ENCODE measurements at places on chromosomes 6 and 20.

DNA sequence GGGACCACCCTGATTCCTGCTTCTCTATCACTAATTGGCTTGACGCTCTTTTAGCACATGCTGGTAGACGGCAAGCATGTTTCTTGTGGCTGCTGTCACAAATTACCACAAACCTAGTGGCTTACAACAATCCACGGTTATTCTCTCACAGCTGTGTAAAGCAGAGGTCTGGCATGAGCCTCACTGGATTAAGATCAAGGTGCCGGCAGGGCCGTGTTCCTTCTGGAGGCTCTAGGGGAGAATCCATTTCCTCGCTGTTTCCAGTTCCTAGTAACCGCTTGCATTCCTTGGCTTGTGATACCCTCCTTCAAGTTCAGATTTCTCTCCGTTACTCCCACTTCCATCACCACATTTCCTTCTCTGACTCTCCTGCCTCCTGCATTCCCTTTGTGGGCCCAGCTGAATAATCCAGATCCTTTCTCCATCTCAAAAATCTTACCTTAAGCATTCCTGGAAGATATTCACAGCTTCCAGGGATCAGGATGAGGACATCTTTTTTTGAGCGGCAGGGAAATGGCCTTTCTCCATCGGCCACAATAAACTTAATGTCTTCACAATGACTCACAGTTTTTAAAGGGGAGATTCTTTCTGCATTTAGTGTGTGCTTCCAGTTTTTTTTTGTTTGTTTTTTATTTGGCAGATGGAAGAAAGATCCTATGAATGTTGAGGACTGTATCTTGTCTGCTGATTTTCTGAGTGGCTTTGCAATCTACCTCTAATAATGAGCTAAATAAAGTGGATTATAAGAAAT is 39.9 kb downstream of the BMP6 start:
- H3K4me1 ChIP-seq, result peaks cover 5% of the 10 kb centered on the region
- DNase-seq, result no peak
- no peaks in the 10 kb centered on the region for H3K36me3 ChIP-seq
- H3K4me3 ChIP-seq, result no peak overlapping the region
- no peaks in the 10 kb centered on the region for H3K27me3 ChIP-seq

DNA sequence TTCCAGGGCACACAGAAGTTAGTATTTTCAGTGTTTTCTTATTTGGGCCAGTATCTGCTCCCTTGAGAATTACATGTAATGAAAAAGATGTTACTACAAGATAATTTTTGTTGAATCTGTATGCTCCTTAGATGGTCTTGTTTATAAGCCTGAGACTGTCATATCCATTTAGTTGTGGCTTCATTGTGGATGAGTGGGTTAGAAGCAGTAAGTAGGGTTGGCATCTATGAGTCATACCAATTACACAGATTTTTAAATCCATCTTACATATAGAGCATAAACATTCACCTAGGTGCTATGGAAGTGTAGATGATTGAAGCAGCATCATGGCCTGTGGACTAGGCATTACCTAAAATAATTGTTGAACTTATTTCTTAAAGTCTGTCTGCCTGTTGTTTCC is 13.5 kb upstream of the BAG2 start:
- peaks cover 10% of the 10 kb centered on the region for H3K36me3 ChIP-seq
- no peaks in the 10 kb centered on the region for H3K4me1 ChIP-seq
- DNase-seq, result no peak
- no peak overlapping the region for H3K27ac ChIP-seq

GRCh38 chr6:583116-583515 is 73.8 kb downstream of the HUS1B start:
- H3K36me3 ChIP-seq, result no peaks in the 10 kb centered on the region
- H3K27ac ChIP-seq, result no peak overlapping the region
- no peak for DNase-seq
- H3K4me3 ChIP-seq, result no peak overlapping the region
- no peaks in the 10 kb centered on the region for H3K27me3 ChIP-seq
- no peaks in the 10 kb centered on the region for H3K4me1 ChIP-seq

DNA sequence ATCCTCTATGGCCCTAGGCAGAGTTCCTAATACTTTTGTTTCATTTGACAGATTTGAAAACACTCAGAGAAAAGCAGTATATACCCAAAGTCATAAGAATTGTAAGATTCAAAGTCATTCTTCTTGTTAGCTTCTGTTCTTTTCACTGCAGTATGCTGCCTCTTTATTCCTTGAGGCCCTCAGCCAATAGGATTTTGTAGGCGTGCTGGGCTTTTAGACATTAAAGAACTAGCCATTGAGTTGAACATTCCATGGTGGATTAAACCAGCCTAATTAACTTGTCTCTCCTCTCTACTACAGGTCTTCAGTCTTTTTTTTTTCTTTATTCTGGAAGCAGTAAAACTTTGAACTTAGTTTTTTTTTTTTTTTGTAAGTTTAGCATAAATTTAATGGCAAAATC is 186.3 kb downstream of the PLCB4 start:
- H3K4me1 ChIP-seq, result no peaks in the 10 kb centered on the region
- no peak for DNase-seq
- H3K27me3 ChIP-seq, result no peaks in the 10 kb centered on the region
- no peak overlapping the region for H3K4me3 ChIP-seq

GRCh38 chr6:157989541-157990289 is 8.1 kb downstream of the SYNJ2 start:
- peaks cover 20% of the 10 kb centered on the region for H3K4me1 ChIP-seq
- H3K4me3 ChIP-seq, result no peak overlapping the region
- peak; percentile 98 for DNase-seq
- peak overlapping the region; percentile 72 for H3K27ac ChIP-seq
- H3K27me3 ChIP-seq, result no peaks in the 10 kb centered on the region

DNA sequence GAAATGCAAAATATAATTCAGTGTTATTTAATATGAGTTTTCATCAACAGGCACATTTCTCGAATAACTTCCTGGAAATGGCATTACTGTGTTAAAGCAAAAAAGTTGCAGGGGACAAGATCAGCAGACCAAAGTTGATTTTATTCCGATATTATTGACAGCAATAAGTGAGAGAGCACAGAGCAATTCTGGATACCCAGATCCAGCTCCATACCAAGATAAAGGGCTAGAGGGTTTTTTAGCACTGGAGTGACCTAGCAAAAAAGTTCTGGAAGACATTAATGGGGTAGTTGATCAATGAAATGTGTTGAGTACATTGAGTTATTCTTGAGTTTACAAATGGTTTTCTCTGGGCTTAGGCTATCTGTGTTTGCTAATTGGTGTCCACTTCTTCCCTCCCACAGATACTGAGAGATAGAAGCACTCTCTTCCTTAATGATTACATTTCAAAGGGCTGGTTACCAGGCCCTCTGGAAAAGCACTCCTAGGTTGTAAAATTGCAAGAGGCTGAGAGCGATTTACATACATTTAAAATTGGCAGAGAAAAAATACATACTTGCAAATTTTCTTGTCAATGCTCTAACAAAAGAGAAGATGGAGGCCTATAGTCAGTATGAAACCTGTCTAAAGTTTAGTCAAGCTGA is 47.0 kb upstream of the MANEA start:
- no peaks in the 10 kb centered on the region for H3K36me3 ChIP-seq
- H3K27ac ChIP-seq, result no peak overlapping the region
- no peak overlapping the region for H3K4me3 ChIP-seq
- DNase-seq, result no peak

DNA sequence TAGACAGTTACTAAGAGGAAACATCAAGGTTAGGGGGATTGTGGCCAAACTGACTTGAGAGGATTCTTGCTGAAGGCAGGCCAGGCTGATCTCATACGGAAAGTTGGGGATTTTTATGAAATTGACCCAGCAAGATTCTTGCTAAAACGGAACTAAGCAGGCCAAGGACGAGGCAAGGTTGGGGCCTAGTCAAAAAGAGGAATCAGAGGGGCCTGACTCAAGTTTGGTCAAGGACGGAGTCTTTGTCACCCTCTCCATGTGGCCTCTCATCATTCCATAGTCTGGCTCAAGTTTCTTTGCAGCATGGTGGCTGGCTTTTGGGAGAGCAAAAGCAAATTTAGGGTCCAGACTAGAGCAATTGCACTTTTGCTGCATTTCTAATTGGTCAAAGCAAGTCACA is 7.9 kb upstream of the HECA start:
- no peaks in the 10 kb centered on the region for H3K27me3 ChIP-seq
- no peak for DNase-seq
- H3K27ac ChIP-seq, result no peak overlapping the region
- no peaks in the 10 kb centered on the region for H3K4me1 ChIP-seq

DNA sequence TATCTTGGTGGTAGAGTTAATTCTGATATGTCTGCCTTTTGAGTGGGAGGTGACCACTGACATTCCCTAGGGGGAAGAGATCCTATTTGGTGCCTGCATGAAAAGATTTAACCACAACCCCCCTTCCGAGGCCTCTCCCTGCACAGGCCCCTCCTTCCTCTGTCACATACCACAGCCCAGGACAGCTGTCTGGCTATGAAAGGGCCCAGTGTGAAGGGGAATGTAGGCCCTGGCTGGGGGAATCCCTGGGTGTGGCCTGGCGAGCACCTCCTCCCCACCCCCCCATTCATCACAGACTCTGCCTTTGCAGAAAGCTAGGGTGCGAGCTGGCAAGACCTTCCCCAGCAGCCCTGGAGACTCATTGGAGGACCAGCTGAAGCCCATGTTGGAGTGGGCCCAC is 27.4 kb upstream of the MAPRE1 start:
- H3K27me3 ChIP-seq, result no peaks in the 10 kb centered on the region
- no peaks in the 10 kb centered on the region for H3K36me3 ChIP-seq
- no peak for DNase-seq
- no peak overlapping the region for H3K4me3 ChIP-seq

DNA sequence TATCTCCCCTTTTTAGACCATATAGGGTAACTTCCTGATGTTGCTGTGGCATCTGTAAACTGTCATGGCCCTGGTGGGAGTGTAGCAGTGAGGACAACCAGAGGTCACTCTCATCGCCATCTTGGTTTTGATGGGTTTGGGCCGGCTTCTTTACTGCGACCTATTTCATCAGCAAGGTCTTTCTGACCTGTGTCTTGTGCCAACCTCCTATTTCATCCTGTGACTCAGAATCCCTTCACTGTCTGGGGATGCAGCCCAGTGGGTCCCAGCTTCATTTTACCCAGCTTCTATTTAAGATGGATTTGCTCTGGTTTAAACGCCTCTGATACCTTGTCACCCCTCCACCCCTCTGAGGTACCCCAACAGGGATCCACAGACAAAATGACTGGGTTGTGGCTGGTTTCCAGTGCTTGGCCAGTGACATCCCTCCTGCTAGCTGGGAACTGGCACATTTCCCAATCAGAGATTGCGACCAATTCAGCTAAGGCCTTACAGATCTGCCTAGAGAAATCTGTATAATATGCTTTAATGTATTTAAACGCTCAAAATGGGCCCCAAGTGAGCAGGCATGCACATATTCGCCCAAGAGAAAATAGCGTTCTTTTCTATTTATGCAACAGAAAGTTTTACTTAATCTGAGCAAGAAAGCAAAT is 315.6 kb upstream of the QKI start:
- no peak for DNase-seq
- no peaks in the 10 kb centered on the region for H3K27me3 ChIP-seq
- no peaks in the 10 kb centered on the region for H3K36me3 ChIP-seq
- H3K4me1 ChIP-seq, result no peaks in the 10 kb centered on the region

DNA sequence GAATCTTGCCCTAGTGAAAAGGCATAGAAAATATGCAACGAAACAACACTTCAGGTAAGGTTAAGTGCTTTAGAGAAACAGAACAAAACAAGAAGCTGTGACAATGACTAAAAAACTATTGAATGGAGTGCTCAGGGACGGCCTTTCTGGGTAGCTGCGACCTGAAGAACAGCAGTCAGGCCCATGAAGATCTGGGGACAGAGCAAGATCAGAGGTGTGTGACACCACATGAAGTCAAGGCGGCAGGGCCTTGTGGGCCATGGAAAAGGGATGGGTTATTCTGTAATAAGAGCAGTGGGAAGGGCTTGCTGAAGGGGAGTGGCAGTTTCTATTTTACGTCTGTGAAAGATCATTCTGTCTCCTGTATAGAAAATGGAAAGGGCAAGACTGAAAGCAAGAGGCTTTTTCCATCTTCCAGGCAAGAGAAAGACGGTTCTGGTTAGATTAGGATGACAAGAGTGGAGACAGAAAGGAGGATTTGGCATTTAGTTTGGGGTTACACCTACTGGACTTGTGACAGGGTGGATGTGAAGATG is 5.1 kb downstream of the UBE2V1 start:
- DNase-seq, result no peak
- H3K4me3 ChIP-seq, result no peak overlapping the region
- no peaks in the 10 kb centered on the region for H3K27me3 ChIP-seq
- H3K27ac ChIP-seq, result no peak overlapping the region

GRCh38 chr6:142058551-142059290 is 74.0 kb upstream of the GJE1 start:
- no peaks in the 10 kb centered on the region for H3K27me3 ChIP-seq
- H3K27ac ChIP-seq, result no peak overlapping the region
- H3K4me1 ChIP-seq, result no peaks in the 10 kb centered on the region
- no peak overlapping the region for H3K4me3 ChIP-seq
- no peaks in the 10 kb centered on the region for H3K36me3 ChIP-seq

- H3K4me1 ChIP-seq, result peaks cover 53% of the 10 kb centered on the region
- no peak overlapping the region for H3K27ac ChIP-seq
- no peaks in the 10 kb centered on the region for H3K27me3 ChIP-seq
- no peaks in the 10 kb centered on the region for H3K36me3 ChIP-seq
These were observed 32.5 kb downstream of the SRSF3 start for GRCh38 chr6:36626636-36627035.

DNA sequence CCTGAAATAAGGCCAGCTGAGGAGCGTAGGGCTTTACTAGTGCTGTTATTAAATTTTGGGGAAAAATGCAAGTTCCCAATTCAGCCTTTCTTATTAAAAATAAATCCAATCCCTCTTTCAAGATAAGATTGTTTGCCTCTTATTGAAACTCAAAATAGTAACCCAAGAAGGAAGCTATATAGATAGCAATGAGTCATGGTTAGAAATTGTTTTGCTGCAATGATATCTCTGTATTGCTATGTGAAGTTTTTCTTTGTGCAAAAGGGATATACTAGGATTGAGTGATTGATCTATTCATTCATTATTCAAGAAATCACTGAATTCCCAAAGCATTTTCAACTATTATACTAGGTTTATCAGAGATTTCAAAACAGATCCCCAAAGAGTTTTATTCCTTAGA is 93.0 kb upstream of the HDAC2 start:
- H3K4me1 ChIP-seq, result no peaks in the 10 kb centered on the region
- no peak overlapping the region for H3K4me3 ChIP-seq
- no peaks in the 10 kb centered on the region for H3K27me3 ChIP-seq
- no peak for DNase-seq
- H3K27ac ChIP-seq, result no peak overlapping the region
- no peaks in the 10 kb centered on the region for H3K36me3 ChIP-seq

Measured in thyroid gland (tissue), 4 donors.